ENCODE measurements at places on chromosomes 4 and X.

DNA sequence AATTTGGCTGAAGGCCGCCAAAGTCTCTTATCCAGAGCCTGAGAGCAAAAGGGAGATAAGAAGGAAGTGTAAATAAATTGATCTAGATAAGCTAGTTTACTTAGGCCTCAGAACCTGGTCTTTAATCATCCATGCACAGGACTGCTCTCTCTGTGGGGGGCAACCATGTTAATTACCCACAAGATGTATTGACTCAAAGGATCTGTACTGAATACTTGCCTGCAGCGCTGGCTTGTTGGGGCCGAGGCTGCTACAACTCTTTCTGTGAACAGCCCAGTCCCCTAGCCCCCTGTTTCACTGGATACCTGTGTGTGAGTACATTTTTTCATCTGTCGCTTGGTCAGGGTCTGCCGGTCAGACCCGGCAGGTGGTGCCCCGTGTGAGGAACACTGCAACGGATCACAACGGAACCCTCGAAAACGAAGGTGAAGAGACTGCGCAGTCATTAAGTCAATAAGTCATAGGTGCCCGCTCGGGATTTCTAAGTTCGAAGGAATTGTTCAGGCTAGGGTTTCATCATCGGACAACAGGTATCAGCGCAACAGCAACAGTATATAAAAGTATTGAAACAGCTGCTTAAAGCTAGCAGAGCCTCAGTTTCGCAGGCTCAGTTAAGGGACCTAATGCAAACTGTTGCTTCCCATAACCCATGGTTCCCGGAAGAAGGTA lies 8.3 kb downstream of the MAGEA11 start:
- no peak for DNase-seq

- no peak for DNase-seq
Observed at GRCh38 chrX:71533516-71533850, 579 bp downstream of the OGT start.

GRCh38 chr4:41882625-41883347 lies 52.4 kb upstream of the TMEM33 start:
- DNase-seq = peak; percentile 32

DNA sequence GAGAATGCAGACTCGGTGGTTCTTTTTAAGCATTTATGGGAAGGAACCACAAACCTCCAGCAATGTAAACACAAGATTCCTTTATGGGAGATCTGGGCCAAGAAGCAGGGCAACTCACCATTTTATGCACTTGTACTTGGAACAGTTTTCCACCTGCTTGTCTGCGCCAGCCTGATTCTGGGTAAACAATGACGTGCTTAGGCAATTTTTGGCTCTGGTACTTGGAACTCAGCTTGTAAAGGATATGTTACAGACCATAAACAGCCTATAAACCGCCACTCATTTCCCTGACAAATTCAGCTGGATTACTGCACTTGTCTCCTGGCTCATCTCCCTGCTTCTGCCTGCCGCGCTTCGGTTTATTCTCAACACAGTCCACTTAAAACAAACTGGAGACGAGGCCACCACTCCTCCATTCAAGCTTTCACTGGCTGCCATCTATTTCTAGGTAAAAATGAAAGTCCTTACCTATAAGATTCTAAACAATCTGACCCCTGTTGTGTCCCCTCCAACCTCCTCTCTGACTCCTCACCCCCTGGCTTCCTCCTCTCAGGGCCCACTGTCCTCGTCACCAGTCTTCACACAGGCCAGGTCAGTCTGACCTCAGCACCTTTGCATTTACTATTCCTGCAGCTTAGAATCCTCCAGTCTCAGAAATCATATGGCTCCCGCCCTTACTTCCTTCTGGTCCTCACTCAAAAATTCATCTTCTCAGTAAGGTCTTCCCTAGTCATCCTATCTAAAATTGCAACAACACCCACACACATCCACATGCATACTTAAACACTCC lies 205.9 kb upstream of the GALNT7 start:
- no peak for DNase-seq

GRCh38 chrX:23286731-23287130 lies 47.9 kb upstream of the PTCHD1 start:
- DNase-seq = no peak

- no peak for DNase-seq
Observed at GRCh38 chr4:148216321-148216720, 225.9 kb downstream of the NR3C2 start.

DNA sequence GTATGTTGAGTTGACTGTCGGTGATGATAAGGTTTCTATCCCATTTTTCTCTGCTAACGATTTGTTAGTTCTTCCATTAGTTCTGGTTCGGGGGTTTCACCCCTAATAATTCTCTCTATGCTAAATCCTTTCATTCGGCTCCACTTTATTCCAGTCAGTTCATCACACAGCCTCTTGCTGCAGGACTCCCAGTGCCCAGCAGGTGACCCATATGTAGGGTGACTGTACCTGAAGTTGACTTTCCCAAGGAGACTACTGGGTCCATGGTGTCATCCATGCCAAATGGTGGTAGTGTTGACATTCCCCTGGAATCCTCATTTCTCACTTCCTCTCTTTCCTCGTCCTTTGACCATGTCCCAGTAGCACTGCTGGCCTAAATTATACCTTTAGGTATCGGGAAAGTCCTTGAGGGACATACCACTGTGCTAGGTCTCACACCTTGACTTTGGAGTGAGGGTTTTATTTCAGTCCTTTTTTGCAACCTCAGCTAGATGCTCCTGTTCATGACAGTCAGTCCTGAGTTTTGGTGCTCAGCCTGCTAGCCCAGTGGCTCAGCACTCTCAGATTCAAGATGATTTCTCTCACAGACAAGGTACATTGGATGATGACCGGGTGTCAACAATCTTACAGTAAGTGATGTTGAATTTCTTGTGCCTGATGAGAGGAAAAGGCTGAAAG lies 105.1 kb upstream of the ARHGAP24 start:
- no peak for DNase-seq

DNA sequence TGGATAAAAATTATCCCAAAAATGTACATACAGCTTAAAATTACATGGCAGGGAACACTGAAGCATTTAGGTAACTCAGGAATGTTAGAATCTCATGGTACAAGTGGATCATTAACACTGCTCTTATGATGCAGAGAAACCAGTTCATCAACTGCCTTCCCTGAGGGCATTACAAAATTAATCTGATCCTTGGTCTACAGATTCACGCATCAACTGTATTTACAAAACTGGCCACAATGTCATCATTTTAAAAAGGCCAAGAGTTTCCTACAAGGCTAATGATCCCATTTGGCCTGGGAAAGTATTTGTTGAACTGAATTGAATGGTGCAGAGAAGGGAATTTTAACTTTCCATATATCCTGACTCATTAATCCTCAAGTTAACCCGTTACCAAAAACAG lies 84.6 kb downstream of the TSPAN5 start:
- no peak for DNase-seq

GRCh38 chrX:102339312-102340298 lies 92.6 kb downstream of the NXF2 start:
- DNase-seq = no peak

- DNase-seq = no peak
Observed at GRCh38 chr4:40789771-40790170, 40.0 kb downstream of the NSUN7 start.

DNA sequence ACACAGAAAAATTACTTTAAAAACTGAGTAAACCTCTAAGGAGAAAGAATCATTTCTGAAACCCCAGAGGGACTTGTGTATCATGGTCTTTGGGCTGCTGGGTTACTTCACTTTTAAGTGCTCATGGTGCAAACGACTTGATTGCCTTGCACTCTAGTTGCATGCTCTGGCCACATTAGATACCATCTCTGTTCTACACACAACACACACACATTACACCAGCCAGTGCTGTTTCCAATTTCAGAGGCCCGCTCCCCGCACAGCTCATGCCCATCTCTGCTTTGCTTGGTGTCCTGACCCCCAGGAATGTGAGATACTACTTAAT lies 2.1 kb downstream of the PPP3CA start:
- DNase-seq = peak; percentile 26

GRCh38 chr4:25862411-25863346 lies at the start of gene SEL1L3:
Gene SEL1L3 (minus strand): TSS chr4:25862988. CDS start chr4:25862836, 152 bp downstream.
- no peak for DNase-seq

DNA sequence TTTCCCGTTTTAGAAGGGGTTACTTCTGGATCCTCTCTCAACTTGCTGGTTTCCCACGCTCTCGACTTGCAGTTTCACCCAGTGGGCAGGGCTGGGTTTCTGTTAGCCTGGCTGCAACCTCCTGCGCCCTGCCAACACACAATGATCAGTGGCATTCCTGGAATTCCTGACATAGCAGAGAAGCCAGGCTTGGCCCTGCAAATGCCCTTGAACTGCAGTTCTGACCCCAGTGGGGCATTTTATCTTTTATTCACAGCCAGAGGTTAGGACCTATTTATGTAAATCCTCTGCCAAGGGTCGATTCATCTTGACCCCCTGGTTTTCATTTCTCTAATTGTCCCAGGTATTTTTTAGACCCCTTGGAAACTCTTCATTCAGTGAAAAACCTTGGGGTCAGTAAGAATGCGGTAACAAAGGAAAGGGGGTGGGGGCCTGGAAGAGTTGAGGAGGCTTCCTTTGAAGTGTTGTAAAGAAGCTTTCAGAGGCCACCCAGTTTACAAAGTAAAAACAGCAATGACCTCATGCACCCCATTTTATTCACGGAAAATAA lies 217.6 kb downstream of the ZNF674 start:
- no peak for DNase-seq

GRCh38 chrX:48569958-48570357 lies 4.3 kb upstream of the RBM3 start:
- no peak for DNase-seq

DNA sequence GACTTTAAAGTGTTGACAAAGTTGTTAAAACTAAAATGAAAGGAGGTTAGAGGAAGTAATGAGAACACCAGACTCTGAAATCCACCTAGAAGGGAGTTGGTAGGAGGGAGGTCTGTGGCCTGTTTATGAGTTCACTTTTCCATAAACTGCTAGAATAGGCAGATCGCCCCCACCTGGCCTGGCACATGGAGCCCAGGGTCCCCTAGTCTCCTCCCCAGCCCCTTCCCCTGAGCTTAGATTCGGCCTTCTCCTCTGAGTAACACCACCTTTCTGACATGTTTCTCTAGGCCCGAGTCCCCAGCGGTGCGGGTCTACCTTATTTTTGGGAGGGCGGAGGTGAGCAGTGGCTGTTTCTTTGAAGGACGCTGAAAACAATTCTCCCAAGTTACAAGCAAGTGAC lies 54.5 kb upstream of the FAT1 start:
- no peak for DNase-seq

DNA sequence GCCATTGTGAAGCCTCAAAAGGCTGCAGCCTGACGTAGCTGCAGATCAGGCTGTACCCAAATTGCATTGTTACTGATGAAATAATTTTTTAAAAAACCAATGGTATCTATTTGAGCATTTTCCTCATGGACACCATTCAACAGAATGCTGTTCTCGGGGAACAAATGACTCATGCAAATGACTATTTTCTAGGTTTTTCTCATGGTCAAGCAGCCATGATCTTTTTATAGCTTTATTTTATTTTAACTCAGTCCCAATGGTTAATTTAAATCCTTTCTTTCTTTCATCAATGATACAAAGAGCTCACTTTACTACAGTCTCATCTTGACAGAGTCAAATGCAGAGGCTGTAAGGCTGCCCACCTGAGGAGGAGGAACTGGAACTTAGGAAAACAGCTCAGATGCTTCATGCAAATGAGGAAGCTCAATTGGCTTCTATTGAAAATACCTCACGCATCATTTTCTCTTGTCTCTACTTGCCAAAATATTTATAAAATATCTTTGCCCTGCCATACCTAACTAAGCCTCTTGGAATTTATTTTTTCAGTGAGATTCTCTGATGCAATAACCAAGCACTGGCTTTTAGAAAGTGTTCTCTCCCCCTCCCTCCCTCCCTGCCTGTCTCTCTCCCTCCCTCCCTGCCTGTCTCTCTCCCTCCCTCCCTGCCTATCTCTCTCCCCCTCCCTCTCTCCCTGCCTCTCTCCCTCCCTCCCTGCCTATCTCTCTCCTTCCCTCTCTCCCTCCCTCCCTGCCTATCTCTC lies 81.0 kb downstream of the SORBS2 start:
- DNase-seq = no peak

- DNase-seq = no peak
Observed at GRCh38 chr4:83910693-83911092, 374.8 kb downstream of the GPAT3 start.

GRCh38 chr4:174865418-174865985 lies 36.5 kb upstream of the GLRA3 start:
- no peak for DNase-seq

GRCh38 chr4:32215277-32215676 lies 1495.1 kb downstream of the PCDH7 start:
- DNase-seq = no peak

DNA sequence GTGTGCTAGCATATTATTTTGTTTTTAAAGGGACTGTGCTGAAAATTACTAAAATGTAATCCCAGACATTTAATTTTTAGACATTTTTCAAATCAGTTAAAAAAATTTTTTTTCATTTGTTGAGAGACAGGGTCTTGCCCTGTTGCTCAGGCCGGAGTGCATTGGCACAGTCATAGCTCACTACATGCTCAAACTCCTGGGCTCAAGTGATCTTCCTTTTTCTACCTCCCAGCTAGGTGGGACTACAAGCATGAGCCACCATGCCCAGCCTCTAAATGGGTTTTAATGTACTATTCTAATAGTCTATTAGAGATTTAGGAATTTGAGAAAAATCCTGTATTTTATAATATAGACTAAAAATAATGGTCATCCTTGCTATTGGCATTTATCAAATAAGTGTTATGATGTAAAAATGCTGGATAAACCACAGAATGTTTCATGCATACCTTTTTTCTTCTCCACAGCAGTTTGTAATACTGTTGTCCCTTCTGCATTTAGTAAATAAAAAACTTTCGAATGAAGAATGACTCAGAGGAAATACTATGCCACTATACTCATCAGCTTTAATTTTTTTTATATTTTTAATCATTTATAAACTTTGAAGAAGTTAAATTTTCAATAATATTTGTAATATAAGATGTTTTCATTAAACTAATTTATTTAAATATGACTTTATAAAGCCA lies 29.9 kb downstream of the CPEB2 start:
- no peak for DNase-seq

GRCh38 chr4:3686753-3687152 lies 79.4 kb upstream of the ADRA2C start:
- DNase-seq = no peak
